ENCODE measurements at places on chromosomes 7 and 10.

GRCh38 chr7:39838326-39838725 is 111.7 kb upstream of the CDK13 start:
- no peak for DNase-seq

- DNase-seq, result no peak
Observed at GRCh38 chr10:3484306-3485056, 300.5 kb downstream of the KLF6 start.

DNA sequence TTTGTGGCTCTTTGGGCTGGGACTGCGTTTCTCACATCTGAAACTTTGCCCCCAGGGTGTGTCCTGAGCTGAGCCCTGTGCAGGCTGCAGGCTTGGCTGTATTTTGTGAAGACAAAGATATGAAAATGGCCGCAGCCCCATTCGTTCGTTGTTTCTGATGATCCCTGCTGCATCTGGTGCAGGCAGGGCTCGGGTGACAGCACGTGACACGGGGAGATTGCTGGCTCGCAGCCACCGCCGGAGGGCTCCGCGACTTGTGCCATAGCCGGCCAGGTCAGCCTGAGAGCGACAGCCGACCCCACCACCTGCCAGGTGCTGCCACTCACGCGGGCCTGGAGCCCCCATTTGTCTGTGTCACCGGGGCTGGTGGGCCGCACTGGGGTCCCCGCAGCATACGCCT is 81.3 kb downstream of the ZRANB1 start:
- DNase-seq, result no peak

DNA sequence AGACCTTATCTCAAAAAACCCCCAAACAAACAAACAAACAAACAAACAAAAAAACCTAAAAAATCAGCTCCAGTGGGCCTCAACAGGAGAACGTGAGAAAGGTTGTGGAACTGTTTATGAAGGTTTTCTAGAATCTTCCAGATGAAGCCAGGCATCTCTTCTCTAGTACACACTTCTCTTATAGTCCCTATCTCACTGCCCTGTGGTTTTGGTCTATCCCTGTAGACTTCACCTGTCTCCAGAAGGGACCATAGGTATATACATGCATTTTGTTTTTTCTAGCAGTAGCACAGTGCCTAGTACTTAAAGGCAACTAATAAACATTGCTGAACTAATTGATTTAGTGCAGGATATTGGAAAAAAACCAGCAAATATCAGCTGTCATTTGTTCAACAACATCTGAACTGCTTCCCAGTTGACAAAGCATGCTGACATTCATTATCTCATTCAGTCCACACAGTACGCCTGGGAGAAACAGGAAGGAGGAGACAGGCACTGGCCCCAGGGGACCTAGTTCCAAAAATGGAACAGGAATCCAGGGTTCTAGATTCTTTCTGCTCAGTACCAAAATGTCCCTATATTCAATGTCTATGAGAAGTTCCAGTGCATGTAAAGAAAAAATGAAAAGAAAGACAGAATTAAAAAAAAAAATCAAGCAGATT is 59.8 kb downstream of the C10orf67 start:
- DNase-seq, result no peak

- DNase-seq, result no peak
Observed at GRCh38 chr10:71259815-71260501, 47.6 kb downstream of the UNC5B start.

DNA sequence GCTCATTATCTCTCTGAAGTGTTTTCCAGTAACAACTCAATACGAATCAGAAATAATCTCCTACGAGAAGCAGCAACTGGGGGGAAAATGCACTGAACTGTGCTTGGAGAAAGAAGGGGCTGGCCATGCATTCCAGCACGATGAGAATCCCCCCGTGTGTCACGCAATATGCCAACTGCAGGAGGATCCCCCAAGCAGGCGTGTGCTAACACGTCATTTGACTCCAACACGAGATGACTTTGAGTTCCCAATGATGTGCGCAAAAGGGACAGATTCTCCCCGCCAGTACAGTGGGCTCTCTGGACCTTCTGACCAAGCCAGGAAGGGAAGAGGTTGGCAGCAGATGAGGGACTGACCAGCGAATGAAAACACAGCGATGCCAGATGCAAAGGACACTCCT is 105.5 kb downstream of the KCNMA1 start:
- DNase-seq, result no peak

- DNase-seq, result no peak
Observed at GRCh38 chr10:106816318-106817085, 348.0 kb downstream of the SORCS1 start.

- no peak for DNase-seq
Observed at GRCh38 chr10:101263150-101263752, 34.0 kb upstream of the LBX1 start.

DNA sequence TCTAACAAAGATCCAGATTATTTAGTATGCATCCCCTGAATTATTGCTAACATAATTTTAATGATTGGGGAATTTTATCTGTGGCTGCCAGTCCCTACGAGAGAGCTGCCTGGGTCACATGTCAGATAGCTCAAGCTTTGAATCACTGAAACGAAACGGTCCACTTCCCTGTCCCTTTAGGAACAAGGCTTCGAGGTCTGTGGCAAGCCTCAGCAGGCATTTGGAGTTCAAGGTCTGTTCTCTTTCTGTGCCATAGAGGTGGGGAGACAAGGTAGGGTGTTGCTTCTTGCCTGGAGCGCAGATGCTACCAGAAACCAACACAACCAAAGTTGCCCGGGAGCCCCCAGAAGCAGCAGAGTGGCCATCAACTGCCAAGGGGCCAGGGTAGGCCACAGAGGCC is 13.9 kb upstream of the SH2D4B start:
- no peak for DNase-seq

DNA sequence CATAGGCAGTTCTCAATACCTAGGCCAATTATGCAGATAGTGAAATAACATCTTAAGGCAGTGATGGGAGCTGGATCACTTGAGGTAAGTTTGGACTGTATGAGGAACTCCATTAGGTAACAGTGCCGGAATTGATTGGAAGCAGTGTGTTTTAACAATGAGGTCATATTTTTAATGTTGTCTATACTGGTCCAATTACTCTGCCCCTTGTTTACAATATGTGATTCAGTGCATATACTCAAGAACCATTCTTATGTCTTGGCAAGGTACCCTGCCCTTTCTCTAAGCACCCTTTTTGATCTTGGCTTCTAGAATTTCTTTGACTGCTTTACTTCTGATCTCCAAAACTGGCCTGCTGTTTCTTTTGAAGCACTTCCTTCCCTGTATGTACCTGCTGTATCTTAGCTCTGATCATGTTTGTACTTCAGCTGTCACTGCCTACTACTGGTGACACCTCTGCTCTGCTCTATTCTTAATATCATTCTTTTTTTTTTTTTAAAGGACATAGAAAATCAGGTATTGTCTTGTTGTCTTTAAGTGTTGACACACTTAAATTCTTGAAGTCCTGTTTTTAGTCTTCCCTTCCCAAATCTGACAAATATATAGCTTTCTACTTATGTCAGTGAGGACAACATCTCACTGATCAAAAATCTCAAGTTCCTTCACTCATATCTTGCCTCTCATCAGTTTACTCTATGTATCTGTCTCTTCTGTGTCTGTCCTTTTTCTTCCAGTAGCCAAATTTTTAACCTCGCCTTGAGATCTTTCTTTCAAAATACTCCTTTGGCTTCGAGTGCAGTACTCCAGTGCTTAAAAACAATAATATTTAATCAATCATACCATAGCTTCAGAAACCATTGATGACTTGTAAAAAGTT is 46.4 kb upstream of the RPA3 start:
- DNase-seq, result no peak

DNA sequence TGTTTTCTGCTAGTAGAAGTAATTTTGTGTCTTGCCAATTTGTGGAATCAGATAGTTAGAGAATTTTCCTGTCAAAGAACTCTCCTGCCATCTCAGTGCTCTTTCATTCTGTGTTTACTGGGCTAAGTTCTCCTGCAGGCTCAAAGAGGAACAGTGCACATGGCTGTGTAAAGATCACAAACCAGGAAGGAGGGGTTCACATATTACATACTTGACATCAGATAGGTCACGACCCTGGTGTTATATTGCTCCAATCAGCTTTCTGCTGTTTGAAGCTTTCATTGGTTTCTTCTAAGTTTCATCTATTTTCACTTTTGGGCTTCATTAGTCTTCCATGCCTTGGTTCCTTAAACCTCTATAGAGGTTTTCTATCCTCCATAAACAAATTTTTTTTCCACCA is 13.5 kb upstream of the ELMO1 start:
- DNase-seq, result no peak

DNA sequence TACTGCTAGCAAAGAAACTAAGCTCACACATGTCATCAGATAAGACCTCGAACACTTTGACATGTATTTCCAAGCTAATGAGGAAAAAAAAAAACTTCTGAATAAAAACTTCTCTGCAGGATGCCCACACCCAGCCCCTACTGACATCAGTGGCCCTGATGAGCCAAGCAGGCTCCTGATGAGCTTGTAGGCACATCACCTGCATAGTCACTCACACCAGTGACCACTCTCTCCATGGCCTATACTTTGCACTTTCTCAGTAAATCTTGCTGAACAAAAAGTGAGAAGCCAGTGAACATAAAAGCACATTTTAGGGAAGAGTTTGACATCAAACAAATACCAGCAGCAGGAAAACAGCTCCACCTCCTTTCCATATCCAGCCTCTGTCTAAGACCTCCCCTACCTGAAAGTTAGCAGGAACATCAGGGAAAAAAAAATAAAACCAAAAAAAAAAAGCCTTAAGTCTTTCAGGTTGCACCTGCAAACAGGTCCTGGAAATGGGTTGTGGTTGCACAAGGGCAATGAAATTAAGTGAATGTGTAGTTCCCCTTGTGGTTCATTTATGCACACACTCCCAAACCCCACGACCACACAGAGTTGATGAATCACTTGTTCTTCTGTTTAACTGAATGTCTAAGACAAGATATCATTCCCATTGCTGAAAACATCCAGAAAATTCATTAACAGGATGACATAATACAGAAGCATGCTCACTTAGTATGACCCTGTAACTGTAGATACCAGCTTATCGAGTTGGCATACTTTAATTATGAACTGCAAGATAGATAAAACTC is 205.2 kb upstream of the PDE1C start:
- no peak for DNase-seq

GRCh38 chr7:134613623-134614347 is 32.9 kb upstream of the BPGM start:
- no peak for DNase-seq

DNA sequence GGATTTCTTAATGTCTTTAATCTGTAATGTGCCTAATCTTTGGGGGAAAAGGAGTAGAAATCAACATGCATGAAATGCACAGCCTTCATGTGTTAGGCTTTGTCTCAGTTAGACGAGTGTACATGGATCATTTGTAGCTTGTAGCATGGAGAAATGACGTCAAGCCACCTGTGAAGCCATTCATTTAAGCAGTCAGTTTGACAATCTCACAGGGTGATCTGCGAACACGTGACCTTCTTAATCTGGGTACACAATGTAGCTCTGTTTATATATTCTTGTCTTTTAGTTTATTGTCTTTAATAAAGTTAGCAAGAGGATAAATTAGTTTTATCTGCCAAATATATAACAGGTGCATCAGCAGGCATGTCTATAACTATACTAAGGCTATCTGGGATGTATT is 351.9 kb upstream of the LRGUK start:
- DNase-seq, result no peak

- no peak for DNase-seq
Observed at GRCh38 chr7:6167587-6168476, 104.6 kb downstream of the CYTH3 start.

DNA sequence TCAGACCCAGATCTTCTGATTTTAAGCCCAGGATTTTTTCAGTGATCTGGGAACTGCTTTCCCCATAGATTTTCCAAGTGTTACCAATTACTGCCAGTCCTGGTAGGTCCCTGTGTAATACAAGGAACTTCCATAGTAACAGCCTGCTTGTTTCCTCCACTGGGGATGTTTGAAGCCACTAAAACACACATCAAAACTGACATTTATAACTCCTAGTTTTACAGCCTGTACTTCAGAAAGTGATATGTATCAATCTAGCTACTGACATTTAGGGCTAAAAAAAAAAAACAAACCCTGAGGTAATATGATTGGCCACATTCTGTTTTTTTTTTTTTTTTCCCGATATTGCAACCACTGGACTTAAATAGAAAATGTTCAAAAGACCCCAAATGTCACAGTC is 166.9 kb upstream of the SP4 start:
- DNase-seq, result no peak
